ENCODE measurements at places on chromosomes 12 and 14. TPM values are rescaled to one million over a fixed set of nuclear protein-coding genes. Genes with fewer than 3 reads are reported as not detected.
A peak's percentile ranks its signal among the peaks of the same experiment; 100 is the strongest.

SETD1B gene
- total RNA-seq: 15.5 TPM

GRCh38 chr14:58815161-58815701, 177.5 kb downstream of the DACT1 start:
- DNase-seq: no peak

DNA sequence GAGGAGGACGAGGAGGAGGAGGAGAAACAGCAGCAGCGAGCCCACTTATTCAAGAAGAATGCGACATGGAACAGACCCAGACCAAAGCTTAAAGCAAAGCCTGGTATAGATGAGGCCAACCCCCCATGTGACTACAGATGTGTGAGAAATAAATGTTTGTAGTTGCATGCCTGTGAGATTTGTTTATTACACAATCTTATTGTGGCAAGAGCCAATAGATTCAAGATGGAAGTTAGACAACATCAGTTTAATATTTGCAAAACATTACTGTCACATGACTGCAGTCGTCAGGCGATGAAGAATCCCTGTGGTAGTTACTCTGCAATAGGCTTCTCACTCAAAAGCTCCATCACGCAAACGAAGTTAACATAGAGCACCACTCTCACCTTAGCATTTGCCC, 17.2 kb upstream of the SLC35F4 start:
- no peak for DNase-seq

DNA sequence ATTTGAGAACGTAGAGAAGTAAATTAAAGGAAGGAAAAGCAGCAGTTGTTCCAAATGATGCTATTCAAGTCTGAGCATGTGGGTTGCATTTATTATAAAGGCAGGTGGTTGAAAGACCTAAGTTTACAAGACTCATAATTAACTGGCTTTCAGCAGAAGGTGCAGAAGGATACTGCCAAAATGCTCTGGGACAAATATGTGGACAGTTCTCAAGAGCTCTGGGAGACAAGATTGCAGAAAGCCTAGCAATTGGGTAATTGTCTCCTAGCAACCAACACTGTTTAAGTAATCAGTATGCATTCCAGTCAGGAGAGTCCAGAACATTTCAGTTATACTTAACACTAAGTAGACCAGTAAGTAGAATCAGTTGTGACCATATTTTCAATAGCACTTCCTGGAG, 131.5 kb downstream of the GPR135 start:
- DNase-seq: no peak

- DNase-seq: no peak
These were observed 89.0 kb upstream of the SFSWAP start for GRCh38 chr12:131621701-131622421.

DNA sequence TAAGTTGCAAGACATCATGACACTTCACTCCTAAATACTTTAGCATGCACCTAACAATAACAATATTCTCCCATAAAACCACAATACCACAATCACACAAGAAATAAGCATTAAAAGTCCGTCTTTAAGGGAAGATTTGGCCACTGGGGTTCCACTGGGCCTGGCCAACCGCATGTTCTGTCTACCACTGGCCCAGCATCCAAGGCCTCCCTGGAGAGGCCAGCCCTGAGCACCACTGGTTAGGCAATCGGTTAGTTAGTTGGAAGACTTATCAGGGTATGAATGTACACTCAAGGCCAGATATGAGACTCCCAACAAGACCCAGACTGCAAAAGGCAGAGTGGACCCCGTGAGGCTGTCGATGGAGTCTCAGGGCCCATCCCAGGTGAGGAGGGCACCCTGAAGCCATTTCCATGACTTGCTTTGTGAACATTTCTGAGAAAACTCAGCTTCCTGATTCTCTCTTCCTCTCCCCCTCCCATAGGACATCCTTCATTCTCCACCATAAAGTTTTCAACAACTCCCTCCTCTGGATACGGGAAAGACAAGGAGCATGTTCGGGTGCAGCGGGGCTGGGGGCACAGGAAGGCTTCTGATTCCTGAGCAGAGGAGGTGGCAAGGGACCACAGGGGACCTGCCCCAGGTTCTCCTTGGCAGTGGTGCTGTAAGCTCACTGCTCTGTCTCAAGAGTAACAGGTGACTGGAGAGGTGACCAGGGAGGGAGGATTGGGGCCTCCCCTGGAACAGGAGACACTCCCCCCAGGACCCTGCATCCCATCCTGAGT, 5.9 kb downstream of the PXN start:
- no peak for DNase-seq

TMEM117 gene
- 6.3 TPM for total RNA-seq

POTEG gene
- 1.7 TPM for total RNA-seq

TRIM9 gene
- 0.18 TPM for total RNA-seq

EMP1 gene
- total RNA-seq: 0.90 TPM

DNA sequence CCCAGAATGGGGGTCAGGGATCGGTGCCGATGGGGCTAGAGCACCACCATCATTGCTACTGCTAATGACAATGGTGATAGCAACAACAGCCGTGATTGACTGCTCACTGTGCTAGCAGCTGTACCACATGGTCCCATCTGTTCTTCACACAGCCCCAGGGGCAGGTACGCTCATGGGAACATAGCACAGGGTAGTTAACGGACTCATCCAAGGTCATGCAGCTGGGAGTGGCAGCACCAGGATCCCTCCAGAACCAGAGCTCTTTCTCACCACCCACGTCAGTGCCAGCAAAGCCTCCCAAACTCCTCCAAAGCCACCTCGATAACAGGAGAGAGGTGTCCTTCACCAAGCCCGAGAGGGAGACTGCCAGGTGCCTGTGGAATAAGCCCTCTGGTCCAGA, 11.2 kb upstream of the DYNC1H1 start:
- DNase-seq: no peak

GRCh38 chr12:64256166-64256800, 34.2 kb upstream of the KICS2 start:
- DNase-seq: no peak

DNA sequence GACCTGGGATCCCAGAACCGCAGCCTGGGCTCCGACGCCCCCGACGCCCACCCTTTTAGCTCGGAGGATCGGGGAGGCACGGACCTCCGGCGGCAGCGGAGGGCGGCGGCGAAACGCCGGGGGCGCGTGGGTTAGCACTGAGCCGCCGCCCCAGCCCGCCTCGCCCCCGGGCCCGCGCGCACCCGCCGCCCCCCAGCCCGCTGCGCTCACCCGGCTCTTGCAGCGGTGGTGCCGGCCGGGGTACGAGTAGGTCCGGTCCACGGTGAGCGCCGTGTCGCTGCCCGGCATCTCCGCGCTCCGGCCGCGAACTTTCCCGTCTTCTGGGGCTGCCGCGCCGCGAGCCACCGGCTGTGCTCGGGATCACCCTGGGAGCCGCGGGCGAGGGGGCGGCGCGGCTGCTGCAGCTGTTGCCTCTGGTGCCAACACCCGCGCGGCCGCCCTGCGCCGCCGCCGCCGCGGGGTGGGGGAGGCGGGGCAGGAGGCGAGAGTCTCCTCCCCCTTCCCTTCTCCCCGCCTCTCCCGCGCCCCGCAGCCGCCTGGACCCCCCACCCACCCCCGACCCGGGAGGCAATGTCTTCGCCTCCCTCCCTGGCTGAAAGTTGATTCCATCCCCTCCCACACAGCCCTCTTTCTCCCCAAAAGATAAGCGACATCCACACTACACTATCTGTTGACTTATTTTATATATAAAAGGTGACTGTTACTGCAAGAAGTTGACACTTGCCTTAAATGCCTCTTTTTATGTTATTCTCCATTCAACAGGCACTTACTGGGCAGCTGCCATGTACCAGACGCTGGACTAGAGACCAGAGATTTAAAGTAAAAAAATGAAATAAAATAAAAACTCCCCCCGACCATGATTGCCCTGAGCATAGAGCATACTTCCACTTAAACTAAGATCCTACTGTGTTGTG, at the start of gene TMCC3:
TSS of gene TMCC3 (minus strand) at position 415 of the 914 bp plus-strand sequence. CDS start at position 288, 127 bp downstream.
- no peak for DNase-seq

DNA sequence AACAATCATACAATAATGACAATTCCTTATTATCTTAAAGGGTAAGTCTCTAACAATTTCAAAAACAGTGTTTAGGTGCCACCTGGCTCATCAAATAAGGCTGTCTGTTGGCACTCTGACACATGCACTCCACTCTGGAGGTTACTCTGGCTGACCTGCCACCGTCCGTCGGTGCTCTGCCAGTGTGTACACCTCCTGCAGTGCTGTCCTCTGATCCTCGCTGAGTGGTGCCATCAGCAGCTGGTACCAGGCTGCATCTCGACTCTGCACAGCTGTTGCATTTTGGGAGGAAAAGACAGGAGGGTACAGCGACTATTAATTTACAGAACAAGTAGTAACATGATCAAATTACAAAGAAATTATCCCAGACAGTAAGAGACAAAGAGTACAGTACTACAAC, 63.9 kb downstream of the IPO8 start:
- DNase-seq: no peak

DNA sequence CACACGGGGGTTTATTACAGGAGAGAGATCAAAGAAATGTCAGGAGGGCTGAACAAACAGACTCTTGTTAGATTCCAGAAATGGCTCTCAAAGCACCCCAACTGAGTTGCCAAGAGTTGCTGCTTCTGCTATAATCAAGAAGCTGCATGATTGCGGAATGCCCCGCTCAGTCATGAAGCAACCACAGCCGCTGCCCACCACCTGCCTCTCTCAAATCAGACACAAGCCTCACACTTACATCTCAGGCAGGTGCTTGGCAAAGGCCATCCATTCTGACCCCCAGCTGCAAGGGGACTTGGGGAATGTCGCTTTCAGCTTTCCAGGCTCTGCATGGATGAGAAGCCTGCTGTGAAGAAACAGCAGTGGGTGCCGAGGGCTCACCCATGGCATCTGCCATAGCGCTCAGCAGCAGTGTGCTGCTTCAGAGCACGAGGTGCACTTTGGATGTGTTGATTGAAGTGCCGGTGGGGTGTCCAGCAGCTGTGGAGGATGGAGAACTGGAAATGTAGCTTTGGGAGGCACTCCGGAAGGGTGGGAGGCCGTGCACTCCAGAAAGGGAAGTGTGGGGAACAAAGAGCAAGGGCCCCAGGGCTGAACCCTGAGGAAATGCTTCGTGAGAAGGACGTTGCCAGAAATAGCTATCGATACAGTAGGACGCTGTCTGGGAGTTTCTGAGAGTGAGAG, 37.7 kb downstream of the LRRC74A start:
- peak; percentile 13 for DNase-seq

- no peak for DNase-seq
These were observed 121.2 kb upstream of the PLEKHG7 start for GRCh38 chr12:92581604-92582003.

DNA sequence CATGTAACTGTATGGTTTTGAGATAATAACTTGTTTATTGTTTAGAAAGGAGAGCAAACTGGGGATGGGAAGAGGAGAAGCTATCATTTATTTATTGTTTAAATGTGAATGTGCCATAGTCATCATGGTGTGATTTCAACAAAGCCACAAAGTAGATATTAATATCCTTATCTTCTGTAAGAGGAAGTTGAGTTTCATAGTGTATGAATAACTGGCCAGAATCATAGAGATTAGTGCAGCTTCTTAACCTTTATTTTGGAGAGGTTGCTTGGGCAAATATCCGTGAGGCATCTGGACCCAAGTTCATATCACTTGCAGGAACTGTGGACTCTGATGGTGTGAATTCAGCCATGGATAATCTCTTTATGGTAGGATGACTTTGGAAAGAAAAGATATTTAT, 26.8 kb upstream of the LYZ start:
- no peak for DNase-seq

- DNase-seq: no peak
These were observed 147.9 kb upstream of the STXBP6 start for GRCh38 chr14:25197885-25198284.

GRCh38 chr14:99393059-99393655, 87.5 kb downstream of the SETD3 start:
- DNase-seq: no peak

- no peak for DNase-seq
These were observed 189.2 kb downstream of the LRIG3 start for GRCh38 chr12:58731096-58731495.

FGF6 gene
- not detected for total RNA-seq

TAS2R20 gene
- total RNA-seq: 1.2 TPM

DNA sequence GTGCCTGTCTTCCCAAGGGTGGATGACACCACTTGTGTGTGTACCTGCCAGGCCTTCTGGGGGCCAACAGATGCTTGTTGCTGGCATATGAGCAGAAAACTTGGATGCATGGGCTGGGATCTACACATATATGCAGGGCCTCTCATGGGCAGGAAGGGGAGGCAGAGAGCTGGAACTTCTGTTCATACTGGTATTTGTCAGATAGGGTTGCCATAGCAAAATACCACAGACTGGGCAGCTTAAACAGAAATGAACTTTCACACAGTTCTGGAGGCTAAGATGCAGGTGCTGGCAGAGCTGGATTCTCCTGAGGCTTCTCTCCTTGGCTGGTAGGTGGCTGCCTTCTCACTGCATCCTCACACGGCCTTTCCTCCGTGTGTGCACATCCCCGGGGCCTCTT, 121.8 kb downstream of the SUDS3 start:
- DNase-seq: no peak

ARHGAP5 gene
- 13.4 TPM for total RNA-seq

GRCh38 chr12:132094269-132094891, 49.7 kb downstream of the DDX51 start:
- DNase-seq: no peak

GRCh38 chr12:20211981-20212421, 156.3 kb upstream of the PDE3A start:
- no peak for DNase-seq

GRCh38 chr12:53061404-53062010, 11.6 kb downstream of the TNS2 start:
- no peak for DNase-seq

DNA sequence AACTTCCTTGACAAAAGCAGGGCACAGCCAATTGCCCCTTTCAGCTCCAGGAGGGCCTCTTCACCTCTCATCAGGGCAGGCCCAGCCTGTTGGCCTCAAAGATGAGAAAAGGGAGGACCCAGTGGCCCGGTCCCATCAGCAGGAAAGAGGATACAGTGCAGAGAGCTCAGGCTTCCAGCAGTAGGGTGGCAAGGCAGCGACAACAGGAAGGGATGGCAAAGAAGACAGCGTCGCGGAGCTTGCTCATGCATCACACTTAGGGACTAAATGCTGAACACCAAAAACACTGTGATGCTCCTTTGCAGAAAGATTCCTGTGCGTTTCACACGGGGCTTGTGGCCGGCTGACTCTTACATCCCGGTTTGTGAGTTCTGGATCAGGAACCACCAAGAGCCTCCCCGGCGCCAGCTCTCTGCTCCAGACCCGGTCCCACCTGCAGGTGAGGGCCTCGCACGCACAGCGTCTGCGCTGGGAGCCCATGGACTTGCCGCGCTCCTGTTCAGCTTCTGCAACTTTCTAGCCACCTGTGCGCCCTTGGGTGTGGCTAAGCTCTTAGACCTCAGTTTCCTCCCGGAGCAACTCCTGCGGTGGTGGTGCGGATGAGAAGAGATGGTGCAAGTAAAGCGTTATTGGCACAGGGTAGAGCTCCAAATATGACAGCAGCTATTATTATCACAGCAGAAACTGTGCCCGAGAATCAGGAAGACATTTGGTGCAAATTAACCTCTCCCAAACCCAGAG, 15.3 kb upstream of the BCL7A start:
- DNase-seq: no peak

GRCh38 chr14:54186821-54187763, 209.7 kb upstream of the CDKN3 start:
- DNase-seq: no peak

Data from GM12878 (cell line).